ENCODE measurements at places on chromosomes 1 and 21. TPM values are rescaled to one million over a fixed set of nuclear protein-coding genes. Genes with fewer than 3 reads are reported as not detected.

Gene KMO
- 1.1 TPM for total RNA-seq

Gene TNFRSF8
- 0.47 TPM for total RNA-seq

Gene FAM151A
- not detected for total RNA-seq

Gene CD1B
- not detected for total RNA-seq

Gene PANK4
- 32.6 TPM for total RNA-seq

Gene C1orf74
- total RNA-seq: 0.64 TPM

Gene RNU1-2
- total RNA-seq: not detected

Gene CFHR2
- not detected for total RNA-seq

Gene USP33
- total RNA-seq: 85.6 TPM

Gene CACNA1S
- not detected for total RNA-seq

- ATAC-seq: no peak
Observed at GRCh38 chr1:22613951-22614350, 22.5 kb upstream of the C1QA start.

GRCh38 chr1:15803380-15803779, 4.1 kb downstream of the UQCRHL start:
- ATAC-seq: no peak

DNA sequence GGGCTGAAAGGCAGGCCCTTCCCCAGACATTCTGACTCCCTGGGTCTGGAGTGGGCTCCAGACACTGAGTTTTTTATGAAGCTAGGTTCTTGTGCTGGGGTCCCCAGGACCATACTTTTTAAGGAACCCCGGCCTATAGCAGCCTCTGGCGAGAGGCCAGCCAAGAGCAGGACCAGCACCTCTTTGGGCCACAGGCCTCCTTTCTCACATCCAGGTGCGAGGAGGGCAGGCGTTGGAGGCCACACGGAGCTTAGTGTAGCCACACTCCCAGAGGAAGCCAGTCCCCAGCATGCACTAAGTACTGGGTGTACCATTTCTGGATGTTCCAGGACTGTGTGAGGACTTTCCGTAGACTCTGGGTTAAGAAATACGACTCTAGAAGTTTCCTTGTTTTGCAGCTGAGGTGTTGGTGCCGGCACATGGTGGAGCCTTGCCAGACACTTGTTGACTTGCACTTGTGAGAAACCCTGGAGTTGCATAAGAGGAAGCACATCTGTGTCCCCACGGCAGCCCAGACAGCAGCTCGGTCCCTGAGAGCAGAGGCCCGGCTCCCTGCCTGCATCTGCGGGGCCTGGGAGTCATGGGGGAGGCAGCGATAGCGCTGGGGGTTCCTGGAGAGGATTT, 122.2 kb upstream of the VAMP3 start:
- ATAC-seq: peak; percentile 77

DNA sequence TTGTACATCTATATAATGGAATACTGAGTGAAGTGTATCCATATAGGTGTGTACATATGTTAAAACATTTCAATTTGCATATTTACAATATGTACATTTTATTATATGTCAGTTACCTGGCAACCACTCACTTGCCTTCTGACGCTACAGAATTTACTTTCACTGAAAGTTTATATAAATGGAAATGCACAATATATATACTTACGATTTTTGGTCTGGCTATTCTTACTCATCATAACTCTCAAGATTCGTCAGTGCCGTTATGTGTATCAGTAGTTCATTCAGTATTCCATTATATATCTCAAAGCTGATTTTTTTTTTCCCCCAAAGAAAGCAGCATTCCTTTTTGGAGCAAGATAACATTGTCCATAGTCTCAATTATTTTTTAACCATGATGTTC, 138.2 kb downstream of the PCBP3 start:
- ATAC-seq: no peak

DNA sequence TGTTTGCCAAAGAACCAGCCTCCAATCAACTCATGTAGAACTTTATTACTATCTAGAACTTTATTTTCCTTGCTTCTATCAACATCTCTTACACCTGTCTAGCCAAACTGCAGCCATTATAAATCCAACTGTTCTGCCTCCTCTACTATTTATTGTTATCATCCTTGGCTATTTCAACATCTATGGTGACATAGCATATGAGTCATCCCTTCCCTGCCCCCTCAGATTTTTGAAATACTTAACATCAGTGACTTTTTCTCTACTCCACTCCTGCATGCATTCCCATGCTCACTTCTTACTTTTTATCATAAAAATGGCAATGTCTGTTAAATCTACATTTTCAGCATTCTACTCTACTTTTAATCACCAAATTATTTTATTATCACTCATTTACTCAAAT, 544.9 kb upstream of the NEGR1 start:
- no peak for ATAC-seq

DNA sequence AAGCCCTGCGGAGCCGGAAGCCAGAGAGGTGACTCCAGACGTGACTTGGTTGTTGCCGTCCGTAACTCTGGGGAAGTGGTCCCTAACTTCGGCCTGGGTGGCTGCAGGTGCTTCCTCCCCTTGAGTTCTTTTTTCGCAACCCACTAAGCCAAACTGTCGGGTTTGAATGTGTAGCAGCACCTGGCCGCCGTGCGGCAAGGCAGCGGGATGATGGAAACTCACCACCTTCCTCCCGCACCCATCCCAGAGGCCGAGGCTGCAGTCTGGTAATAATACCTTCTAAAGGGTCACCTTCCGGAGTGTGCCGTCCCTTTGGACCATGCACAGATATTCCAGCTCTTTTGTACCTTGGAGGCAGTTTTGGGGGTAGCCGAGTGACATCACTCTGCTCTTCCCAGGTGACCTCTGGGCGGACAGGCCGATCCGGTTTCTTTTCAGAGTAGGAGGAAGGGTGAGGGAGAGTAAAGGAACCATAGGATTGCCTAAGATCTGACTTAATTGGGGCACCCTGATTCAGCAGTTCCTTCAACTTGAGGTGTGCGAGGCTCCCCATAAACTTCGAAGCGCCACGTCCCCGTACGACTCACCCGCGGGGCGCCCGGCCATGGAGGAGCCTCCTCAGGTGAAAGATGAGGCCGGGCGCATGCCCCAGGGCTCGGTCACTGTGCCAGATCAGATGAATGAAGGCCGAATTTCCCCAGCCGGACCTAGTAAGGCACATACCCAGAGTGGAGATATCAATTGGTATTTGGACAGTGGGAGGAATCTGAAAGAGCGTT, 1.0 kb downstream of the KCNK1 start:
- ATAC-seq: no peak

- no peak for ATAC-seq
Observed at GRCh38 chr1:73674945-73675561, 522.9 kb downstream of the LRRIQ3 start.

GRCh38 chr1:70220015-70220414, 1.2 kb upstream of the SRSF11 start:
- ATAC-seq: no peak

DNA sequence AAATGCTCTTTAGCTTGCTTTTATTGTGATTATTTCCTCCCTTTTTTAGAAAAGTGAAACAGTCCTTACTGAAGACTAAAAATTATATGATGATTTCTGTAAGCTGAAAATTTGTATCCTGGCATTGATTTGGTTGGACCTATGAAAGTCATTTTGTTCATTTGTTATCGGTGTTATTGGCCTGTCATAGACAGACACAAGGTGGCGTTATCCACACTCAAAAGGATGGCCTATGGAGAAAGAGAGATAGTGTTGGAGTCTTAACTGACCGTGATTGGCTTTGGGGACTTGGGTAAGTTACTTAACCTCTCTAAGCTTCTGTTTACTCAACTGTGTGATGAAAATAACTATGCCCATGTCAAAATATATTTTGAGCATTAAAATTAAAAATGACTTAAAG, 203.6 kb upstream of the CHODL start:
- no peak for ATAC-seq

- no peak for ATAC-seq
Observed at GRCh38 chr1:201656311-201657032, 117.5 kb downstream of the NAV1 start.

DNA sequence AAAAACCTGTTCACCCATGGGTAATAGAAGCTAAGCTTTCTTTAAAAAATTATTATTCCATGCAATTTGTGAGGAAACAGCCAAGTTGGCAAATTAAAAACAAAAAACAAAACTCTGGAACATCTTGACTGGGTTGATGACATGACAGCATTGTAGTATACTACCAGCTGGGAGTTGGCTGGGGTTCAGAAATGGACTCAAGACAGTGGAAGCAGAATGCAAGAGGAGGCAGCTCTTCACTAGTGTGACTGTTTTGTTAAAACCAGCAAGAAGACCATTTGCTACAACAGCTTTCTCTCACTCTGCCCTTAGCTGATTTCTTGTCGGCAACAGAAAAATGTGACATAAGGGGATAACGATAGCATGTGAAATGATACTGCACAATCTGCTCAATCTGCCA, 1298.9 kb upstream of the ADGRL4 start:
- no peak for ATAC-seq

- ATAC-seq: no peak
Observed at GRCh38 chr1:7808253-7808844, 24.3 kb downstream of the PER3 start.

DNA sequence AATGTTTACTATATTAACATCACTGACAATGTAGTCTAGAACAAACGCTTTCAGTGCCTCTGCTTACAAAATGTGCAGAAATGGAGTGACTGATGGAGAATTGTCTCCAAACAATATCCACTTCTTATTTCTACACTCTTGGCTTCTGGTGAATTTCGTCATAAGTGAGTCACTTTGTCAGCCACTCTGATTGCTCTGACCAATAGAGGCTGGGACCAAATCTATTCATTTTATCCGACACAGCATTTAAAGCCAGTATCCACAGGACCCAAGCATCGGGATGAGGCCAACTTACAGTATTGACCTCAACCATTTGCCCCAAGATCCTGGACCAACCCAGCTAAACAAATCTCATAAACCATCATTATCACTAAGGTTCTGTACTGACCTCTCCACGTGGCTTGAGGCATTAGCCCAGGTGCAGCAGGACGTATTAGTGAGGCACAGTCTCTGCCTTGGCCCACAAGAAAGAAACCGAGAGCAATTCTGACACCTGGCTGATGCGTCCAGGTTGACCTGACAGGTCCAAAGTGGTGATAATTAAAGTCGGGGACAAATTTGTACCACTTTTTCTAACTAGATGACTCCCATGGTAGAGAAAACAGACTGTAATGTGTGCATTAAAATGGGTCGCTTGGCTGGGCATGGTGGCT, 53.3 kb upstream of the ERO1B start:
- no peak for ATAC-seq

DNA sequence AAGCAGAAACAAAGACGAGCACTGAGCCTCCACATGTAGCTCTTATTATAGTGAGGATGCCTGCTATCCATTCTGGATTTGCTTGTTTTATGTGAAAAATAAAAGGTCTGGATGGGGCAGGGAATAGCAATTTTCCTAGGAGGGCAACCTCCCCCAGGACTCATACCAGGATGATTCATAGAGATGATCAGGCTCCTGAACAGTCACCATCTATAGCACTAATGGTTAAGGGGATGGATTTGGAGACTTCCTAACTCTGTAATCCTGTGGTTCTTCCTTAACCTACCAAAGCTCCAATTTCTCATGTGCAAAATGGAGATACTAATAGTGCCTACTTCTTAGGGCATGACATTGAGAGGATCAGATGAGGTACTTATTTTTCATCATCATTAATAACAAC, 34.5 kb upstream of the CD58 start:
- no peak for ATAC-seq

DNA sequence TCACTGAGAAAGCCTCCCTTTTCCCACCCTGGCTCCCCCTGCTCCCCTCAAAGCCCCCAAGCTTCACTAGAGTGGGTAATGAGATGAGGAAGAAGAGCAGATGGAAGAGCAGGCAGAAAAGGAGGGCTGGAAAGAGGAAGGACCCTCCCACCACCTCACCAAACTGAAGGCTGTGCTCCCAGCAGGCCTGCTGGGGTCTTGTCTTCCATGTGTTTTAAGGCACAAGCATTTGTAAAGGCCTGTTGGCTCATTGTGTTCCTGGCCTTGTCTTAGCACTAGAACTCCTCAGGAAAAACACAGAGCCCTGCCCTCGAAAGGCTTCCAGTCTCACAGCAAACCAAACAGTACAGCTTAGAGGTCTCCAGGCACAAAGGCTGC, 51.5 kb downstream of the TOMM20 start:
- ATAC-seq: no peak

DNA sequence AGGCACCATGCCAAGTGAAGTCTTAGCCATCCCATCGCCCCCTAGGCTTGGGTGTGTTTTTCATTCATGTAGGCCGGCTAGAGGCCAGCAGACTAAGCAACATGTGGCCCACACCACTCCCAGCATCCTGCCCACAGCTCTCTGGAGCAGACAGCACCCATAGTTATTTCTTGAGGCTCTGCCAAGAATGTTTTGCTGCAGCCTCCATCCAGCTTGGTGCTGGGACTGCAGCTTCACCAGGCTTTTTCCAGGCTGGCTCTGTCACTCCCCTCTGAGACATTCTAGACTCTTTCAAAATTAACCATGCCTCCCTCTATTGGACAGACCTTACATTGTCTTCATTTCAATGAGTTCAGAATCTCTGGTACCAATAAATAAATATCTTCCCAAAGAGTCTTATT, 104.2 kb downstream of the DUSP10 start:
- no peak for ATAC-seq

DNA sequence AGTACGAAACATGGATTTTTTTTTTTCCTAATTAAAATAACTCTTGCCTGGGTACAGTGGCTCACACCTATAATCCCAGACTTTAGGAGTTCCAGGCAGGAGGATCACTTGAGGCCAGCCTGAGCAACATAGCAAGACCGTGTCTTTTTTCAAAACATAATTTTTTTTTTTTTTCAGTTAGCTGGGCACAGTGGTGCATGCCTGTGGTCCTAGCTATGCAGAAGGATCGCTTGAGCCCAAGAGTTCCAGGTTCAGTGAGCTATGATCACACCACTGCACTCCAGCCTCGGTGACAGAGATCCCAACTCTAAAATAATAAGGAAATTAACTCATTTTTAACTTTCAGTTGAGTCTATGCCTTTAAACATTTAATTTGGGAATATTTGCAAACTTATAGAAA, 170.1 kb downstream of the NEK7 start:
- ATAC-seq: no peak

GRCh38 chr21:42865776-42866160, 13.6 kb downstream of the WDR4 start:
- peak; percentile 37 for ATAC-seq

DNA sequence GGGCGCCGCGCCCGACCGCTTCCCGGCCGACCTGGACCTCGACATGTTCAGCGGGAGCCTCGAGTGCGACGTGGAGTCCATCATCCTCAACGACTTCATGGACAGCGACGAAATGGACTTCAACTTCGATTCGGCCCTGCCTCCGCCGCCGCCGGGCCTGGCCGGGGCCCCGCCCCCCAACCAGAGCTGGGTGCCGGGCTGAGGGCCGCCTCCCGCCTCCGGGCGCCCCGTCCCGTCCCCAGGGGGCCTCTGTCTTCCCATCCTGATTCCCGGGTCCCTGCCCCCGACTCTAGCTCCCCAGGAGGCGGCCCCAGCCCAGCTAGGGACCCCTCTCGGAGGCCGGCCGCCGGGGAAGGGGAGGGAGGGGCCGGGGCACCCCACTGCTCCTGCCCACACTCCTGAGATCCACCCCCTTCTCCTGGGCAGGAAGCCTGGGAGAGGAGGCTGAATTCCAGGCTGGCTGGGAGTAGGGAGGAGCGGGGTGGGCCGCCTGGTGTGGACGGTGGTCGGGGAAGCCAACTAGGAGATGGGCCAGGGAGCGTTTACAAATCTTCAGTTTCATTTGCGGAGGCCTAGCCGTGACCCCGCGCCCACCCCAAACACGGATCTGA, 21.4 kb downstream of the FOXO6 start:
- peak; percentile 76 for ATAC-seq
